ENCODE measurements at places on chromosomes 3 and 15.

- DNase-seq = no peak
These were observed 11.8 kb downstream of the AAGAB start for GRCh38 chr15:67242708-67243111.

DNA sequence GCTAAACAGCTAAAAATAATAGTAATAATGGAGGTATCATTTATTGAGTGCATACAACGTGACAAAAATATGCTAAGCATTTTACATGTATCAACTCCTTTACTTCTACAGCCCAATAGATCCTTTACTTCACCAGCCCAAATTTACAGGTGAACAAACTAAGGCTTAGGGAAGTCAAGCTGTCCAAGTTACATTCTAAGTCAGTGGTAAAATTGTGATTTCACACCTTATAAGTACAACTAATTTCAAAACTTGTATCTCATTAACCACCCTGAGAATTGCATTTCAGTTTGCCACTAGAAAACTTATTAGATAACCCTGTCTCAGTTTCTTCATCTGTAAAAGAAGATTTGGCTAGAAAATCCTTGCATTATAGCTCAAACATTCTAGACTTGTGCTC is 10.7 kb downstream of the SLC33A1 start:
- no peak for DNase-seq

- no peak for DNase-seq
These were observed 6.1 kb upstream of the GPR62 start for GRCh38 chr3:51949121-51949520.

DNA sequence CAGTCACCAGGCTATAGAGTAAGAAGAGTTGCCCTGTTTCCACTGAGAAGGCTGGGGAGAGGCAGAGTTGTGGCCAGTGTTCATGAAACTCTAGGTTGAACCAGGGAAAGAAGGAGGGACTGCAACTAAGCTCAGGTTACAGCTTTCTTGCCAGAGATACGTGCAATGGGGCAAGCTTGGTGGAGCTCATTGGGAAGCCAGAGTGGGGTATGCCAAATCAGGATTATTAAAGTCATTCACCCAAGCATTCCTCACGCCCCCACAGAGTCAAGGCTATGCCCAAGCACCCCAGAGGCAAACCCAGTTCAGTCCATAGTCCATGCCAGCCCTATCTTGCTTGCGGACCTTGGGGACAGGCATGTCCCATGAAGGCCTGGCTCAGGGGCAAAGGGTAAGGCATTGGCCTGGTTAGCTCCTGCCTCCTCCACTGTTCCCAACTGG is 17.6 kb downstream of the SLC6A20 start:
- no peak for DNase-seq

DNA sequence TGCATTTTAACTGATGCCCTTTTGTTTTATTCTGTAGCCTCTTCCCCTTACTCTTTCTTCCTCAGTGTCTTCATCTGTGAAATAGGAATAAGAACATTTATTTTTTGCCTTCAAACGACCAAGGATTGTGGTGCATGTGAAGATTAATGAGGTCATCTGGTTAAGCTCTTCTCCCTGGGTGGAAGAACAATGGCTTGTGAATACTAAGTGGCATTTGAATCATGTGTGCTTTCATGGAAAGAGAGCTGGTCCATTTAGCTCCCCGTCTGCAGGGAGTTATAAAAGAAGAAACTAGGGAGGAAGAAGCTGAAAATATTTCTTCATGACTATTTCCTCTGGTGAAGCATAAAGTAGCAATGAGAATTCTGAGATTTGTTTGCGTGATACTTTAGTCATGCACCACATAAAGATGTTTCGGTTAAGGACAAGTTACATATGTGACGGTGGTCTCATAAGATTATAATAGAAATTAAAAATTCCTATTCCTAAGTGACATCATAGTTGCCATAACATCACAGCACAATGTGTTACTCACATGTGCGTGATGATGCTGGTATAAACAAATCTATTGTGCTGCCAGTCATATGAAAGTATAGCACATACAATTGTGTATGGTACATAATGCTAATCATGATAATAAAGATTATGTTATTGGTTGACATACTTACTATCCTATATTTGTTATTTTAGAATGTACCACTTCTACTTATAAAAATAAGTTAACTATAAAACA is 374.3 kb downstream of the RBMS3 start:
- DNase-seq = no peak

DNA sequence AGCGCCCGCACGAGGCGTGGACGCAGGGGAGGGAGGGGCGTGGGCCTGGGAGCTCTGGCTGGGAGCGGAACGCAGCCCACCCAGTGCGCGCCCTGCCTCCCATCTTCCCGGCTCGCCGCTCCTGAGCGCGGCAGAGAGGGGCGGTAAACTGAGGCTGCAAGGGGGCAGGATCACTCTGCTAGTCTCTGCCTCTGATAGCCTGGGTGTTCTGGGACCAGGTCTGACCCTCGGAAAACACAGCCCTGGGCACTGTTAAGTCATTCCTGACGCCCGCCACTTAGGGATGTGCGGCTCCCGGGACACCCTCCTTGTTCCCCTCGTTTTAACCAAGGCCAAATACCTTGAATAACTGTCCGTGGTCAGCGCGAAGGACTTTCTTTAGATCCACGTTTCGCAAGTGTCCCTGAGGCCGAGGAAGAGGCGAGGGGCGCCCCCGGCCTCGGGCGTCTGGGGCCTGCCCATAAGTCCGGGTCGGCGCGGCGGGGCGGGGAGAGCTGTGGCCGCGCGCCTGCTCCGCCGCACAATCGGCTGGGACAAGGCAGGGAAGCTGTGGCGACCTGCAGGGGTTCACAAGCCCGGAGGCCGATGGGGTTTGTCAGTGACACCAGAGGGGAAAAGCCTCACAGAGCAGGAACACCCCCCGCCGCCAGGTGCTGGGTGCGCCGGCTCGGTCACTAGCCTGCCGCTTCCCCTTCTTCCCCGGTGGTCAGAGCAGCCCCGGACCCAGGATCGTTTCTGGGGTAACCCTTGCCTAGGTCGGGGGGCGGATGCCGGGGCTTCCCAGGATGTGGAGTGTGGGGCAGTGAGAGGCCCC is 1.5 kb downstream of the ITPKA start:
- DNase-seq = no peak

GRCh38 chr3:76679541-76679940 is 360.4 kb upstream of the ROBO2 start:
- no peak for DNase-seq

DNA sequence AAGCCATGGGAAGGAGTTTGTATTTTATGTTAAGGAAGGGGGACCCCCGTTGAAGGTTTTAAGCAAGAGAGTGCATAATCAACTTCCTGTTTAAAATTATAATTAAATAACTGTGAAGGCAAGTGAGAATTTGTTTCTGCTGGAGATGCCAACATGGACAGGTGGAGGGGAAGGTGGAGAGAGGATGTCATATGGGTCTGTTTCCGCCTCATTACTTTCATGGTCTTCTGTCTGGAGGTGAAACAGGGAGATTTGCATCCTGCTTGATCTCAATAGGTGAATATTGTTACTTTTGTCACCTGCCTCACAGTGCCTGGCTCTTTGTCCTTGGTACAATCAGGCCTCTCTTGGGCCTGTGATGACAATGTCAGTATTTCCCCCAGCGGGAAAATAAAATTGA is 300.6 kb upstream of the LMCD1 start:
- DNase-seq = no peak

DNA sequence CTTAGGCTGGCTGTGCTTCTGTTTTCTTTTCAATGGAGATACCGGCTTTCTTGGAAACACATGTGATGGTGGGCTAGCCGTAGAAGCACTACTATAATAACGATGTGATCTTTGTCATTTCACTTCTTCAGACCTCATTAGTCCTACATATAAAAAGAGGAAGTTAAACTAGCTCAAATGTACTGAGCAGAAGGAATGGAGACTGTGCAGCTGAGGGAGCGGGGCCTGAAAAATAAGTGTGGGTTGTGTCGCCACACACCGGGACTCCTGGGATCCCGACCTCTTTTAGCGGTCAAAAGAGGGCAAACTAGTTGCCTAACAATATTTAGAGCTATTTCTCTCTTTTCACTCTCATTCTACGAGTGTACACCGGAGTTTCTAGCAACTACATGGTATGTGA is 1.0 kb upstream of the RNF7 start:
- DNase-seq = no peak

DNA sequence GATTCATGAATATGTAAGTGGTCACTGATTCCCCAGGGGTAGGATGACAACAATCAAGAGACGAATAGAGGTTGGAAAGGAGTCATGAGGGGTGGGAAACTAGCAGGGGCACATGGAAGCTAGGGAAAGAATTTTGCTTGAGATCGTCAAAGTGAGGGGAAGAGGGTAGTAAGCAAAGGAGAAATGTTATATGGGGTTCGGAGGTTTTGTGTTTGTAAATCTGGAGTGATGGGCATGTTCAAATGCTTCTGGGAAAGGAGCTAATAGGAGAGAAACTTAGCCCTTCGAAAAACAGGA is 7.9 kb downstream of the RPL14 start:
- DNase-seq = no peak

DNA sequence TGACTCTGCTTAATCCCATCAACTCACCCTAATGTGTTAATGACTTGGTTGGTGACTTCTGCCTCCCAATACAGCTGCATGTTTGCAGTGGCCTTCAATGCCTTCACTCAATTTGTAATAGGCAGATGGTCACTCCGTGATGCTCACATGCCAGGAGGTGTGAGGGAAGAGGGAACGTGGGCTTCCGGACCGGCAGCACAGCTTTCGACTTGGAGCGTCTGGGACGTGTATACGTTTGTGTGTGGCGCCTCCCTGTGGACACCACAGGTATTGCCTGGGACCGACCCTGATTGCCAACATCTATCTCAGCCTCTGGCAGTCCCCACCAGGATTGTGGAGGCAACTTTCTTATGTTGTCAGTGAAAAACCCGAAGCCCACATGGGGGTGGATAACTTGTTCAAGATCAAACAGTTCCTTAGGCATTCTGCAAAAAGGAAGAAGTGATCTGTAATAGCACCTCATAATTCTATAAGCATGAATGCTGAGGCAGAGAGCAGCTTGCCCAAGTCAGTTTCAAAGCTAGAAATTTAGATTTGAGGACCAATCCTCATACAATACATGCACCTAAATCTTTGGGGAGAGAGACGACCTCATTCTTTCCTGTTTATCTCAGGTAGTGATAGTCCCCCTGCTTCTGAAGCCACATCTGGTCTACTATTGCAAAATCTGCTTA is 16.9 kb downstream of the MRPL46 start:
- DNase-seq = no peak

DNA sequence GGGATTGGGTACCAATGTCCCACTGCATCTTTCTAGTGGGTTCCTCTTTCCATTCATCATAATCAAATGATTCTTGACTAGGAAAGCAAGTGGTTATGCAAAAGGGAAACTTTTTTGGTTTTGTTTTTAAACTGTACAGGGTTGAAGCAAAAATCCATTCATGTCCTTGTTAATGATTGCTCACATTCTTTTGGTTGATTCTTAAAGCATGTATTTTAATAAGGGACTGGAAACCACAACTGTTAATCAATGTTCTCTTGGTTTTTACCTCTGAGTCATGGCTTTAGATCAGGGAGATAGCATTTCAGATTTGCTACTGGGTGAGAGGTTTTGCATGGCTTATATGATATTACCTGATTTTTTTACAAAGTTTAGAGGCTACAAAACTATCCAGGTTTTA is 371.7 kb upstream of the RGMA start:
- DNase-seq = no peak

GRCh38 chr3:135802171-135802570 is 163.4 kb upstream of the PPP2R3A start:
- DNase-seq = no peak

- no peak for DNase-seq
These were observed 40.2 kb upstream of the FAM107A start for GRCh38 chr3:58617338-58617761.

DNA sequence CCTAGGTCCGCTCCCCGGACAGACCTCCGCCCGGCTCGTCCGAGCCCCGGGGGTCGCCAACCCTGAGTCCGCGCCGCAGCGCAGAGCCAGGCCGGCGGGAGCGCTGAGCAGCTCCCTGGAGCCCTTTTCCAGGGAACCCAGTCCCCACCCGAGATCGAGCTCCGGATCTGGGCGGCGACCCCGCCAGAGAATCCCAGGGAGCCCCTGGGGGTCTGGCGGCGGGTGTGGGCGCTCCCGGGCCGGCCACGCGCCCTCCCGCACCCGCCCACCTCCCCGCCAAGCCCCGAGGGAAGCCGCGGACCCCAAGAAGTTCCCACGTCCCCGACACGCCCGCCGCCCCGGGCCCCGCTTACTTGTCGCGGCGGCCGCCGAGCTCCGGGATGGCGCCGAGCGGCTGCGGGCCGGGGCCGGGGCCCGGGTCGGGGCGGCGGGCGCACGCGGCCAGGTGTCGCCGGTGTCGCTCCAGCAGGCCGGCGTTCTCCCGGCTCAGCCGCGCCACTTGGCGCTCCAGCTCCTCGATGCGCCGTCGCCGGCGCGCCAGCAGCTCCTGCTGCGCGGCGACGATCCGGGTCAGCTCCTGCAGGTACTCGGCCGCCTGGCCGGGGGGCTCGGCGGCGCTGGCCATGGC is 137.7 kb downstream of the NUP210 start:
- DNase-seq = no peak

- DNase-seq = no peak
These were observed 141.5 kb downstream of the USP13 start for GRCh38 chr3:179794355-179794754.

DNA sequence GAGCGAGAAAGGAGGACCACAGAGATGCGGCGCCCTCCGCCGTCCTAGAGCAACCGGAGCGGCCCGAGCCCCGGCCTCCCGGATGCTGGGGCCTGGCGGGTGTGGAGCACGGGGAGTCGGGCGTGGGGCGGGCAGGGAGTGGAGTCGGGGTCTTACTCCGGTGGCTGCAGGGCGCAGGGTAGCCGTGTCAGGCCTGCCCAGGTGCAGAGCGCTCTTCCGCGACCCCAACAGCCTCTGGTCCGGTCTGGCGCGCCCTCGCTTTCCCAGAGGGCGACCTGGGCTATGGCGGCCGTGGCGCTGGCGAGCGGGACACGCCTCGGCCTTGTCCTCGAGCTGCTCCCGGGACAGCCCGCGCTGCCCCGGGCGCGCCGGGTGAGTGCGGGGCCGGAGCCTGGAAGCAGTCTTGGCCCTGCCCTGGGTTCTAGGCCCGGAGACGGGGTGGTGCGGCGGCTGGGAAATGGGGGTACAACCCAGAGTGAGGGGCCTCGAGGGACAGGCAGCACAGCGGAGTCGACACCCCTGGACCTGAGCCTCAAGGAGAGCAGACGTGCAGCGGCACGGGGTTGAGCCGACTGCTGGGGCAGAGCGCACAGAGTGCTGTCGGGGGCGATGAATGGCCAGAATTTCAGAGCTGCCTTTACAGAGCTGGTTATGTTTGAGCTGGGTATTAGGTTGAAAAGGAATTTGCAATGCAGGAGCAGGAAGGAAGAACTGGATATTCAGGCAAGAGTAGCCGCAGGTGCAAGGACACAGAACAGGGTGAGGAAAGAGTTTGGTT is at the start of gene ZNF662:
TSS of gene ZNF662 (plus strand) at position 73 of the 778 bp plus-strand sequence. CDS start 1,973 bp downstream, outside the sequence.
- DNase-seq = no peak

GRCh38 chr15:92614791-92615785 is 40.5 kb downstream of the FAM174B start:
- DNase-seq = no peak

GRCh38 chr3:128100161-128100560 is 23.5 kb downstream of the RUVBL1 start:
- no peak for DNase-seq
